HT-29 (cell line): ENCODE measurements at places on chromosomes 4 and X.

DNA sequence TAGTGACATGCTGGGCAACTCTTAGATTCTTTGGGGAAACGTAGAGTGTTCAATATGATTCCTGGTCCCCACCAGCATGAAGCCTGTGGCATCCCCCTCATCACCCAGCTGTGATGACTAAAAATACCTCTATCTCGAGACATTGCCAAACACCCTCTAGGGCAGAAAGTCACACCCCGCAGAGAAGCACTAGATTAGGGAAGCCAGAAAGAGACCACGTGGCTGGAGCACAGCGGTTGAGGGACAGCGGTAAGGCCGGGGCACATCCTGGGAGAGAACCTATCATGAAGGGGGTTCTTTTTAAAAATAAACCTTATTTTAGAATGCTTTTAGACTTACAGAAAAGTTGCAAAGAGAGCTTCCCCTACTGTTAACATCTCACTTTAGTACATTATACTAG is 11.0 kb downstream of the FAT1 start:
- DNase-seq = no peak

DNA sequence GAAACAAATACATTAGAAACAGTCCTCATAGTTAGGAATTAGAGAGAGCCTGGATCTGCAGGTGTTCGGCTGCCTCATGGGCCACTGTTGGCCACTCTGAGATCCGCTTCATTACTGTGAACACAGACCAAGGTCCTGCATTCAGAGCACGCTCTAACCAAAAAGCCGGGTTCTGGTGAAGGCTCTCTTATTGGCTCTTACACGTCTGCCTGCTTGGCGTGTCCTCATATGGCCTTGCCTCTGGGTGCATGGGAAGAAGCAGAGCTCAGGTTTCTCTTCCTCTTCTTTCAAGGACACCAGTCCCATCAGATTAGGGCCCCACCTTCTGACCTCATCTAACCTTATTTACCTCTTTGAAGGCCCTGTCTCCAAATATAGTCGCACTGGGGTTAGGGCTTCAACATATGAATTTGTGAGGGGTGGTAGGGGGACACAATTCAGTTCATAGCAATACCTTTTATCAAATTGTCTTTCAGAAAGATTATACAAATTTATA is 37.1 kb upstream of the ELF2 start:
- DNase-seq = no peak

GRCh38 chr4:32909736-32910135 is 2189.6 kb downstream of the PCDH7 start:
- DNase-seq = no peak

DNA sequence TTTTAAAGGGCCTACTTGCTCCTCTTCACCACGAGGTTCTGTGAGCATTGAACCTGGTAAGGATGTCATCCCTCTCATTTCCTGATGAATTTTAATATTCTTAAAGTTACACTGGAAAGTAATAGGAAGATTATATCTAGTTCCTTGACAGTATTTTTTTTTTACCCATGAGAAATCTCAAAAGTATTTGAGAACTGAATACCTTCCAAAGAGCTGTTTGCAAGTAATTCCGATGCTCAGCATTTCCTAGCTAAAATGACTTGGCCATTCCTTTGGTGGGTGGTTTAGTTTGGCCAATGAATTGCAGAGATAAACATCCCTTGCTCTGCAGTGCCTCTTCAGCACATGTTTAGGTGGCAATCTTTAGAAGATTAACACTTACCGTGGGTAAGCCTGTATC is 110.2 kb upstream of the WDR1 start:
- no peak for DNase-seq

GRCh38 chrX:119690921-119691716 is 1.8 kb downstream of the SEPTIN6 start:
- DNase-seq = no peak

- no peak for DNase-seq
Observed at GRCh38 chrX:145464650-145465049, 217.3 kb downstream of the SPANXN1 start.

DNA sequence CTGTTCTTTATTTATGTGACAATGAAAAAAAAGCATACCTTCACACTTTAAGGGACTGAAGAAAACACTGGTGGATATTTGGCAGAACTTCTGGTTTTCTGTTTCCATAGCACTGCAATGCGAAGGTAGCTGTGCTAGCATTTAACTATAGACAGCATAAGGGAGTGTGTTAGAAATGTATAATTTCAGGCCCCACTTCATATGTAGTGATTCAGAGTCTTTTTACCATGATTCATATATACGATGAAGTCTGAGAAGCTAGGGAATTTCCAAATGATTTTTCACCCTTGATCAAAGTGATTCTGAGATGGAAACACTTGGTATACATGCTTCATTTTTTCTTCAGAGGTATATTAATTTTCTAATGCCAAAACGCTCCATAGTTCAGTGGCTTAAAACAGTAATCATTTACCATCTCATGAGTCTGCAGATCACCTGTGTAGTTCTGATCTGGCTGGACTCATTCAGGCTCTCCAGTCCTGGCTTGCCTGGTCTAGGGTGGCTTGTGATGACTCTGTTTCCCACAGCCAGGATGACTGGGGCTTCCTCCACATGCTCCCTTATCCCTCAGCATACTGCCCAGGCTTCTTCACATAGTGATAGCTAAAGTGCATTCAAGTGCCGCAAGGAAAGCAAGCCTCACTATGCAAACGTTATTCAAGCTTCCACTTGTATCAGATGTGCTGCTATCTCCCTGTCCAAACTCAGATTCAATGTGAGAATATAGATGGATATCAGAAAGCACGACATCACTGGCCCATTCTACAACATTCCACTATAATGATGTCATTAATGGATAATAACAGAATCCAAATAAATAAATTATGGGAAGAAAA is 790.1 kb downstream of the TECRL start:
- no peak for DNase-seq

DNA sequence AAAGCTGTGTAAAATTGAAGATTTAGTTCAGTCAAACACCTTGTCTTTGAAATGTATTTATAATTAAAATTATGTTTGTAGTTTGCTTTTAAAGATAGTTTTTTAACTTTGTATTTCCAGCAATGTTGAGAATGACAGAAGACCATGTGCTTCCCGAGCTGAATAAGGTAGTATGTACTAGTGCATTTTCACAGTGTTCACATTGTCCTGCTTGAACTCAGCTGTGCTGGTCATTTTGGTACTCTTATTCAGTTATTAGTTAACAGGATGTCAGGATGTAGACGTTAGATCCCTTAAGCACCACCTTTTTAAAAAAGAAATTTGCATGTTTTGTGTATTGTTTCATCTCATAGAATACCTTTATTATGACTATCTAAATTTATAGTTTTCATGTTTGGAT is 28.4 kb downstream of the ANAPC4 start:
- no peak for DNase-seq

DNA sequence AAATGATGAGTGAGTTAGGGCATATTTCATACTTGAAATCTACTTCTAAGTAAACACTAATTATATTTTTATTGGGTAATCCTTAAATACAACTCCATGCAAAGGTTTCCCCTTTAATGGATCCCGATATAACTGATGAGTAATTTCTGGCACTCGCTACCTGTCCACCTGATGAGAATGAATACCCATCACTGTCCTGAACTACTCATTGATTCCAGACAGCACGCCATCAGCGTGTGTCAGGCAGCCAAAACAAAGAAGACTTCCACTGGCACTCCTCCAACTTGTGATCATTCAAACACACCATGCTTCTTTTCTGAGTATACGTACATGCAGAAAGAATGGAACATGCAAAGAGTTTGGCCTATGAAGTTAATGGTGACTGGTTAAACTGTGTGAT is 69.4 kb downstream of the HCCS start:
- no peak for DNase-seq

DNA sequence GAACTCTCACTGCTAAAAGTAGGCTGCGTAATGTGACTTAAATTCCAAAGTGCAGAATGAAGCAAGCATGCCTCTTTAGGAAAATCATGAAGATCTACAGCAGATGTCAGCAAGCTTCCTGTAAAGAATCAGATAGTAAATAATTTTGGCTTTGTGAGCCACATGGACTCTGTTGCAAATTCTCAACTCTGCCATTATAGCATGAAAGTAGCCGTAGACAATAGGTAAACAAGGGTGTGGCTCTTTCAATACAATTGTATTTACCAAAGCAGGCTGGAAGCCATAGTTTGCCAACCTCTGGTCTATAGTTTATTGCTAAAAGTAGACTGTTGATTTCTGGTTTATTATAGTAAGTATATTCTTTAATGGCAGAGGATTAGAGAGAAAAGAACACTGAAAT is 80.3 kb upstream of the FAM9B start:
- no peak for DNase-seq

DNA sequence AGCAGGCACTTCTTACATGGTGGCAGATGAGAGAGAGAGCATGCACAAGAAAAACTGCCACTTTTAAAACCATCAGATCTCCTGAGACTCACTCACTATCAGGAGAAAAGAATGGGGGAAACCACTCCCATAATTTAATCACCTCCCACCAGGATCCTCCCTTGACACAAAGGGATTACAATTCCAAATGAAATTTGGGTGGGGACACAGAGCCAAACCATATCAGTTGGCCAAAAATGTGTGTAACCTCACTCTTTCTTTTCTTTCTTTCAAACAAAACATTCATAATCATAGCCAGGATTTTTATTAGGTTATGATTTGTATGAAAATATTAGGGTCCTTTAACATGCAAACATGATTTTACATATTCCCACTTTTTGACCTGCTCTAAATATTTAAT is 222.1 kb downstream of the PCDH18 start:
- DNase-seq = no peak

- DNase-seq = no peak
Observed at GRCh38 chr4:153211986-153212728, 7.9 kb downstream of the TRIM2 start.

- DNase-seq = no peak
Observed at GRCh38 chrX:1185561-1185960, 26.9 kb downstream of the CRLF2 start.

DNA sequence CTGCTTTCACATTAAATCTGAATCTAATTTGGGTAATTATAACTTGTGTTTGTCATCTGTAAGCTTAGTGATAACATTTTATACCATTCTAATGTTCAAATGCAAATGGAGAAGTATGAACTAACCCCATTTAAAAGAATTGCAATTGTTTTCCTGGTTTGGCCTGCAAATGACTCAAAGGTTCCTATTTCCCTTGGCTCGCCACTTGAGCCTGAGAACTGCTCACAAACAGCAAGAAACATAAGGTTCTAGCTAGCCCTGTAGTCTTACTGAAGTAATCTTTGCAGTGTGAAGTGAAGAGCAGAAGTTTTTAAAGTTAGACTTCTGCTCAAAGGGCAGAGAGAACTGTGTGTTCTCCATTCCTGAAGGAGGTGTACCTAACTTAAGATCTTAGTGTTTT is 27.2 kb downstream of the UPRT start:
- no peak for DNase-seq

GRCh38 chr4:159428975-159429692 is 326.3 kb downstream of the RAPGEF2 start:
- no peak for DNase-seq

GRCh38 chr4:153936121-153936520 is 147.2 kb upstream of the SFRP2 start:
- no peak for DNase-seq

- DNase-seq = no peak
Observed at GRCh38 chrX:16552546-16552945, 97.4 kb upstream of the S100G start.

DNA sequence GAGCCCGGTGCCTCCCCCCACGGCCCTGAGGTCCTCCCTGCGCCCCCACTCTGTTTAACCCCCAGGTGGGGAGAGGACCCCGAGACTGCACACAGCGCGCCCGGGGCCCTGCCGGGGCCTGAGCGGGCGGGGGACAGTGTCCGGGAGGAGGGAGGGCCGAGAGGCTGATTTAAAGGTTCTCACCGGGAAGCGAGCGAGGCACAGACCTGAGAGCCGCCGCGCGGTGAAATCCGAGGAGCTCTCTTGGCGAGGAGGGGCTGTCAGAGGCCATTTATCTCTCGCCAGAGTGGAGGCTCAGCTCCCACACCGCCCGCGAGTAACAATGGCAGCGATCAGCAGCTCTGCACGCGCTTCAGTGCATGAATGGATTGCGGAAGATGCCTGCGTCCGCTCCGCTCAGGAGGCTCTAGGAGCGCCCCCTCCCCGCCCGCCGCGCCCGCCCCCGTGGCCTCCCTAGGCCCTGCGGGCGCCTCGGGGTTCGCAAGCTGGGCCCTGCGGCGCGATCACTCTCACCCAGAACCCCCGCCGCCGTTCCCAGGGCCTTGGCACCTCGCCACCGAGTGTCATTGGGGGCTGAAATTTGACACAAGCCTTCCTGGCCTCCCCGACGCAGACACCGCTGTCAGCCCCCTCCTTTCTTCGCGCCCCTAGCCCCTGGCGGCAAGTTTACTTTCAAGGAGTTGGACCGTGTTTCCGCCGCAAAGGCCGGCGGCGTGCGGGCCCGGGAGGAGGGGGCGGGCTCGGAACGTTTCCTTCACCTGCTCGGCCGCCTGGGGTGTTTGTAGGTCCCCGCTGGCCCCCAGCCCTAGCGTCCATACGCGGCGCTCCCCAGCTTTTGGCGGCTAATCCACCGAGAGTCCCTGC is 48.7 kb upstream of the BCOR start:
- no peak for DNase-seq
